ENCODE measurements at places on chromosomes 5 and 9.

DNA sequence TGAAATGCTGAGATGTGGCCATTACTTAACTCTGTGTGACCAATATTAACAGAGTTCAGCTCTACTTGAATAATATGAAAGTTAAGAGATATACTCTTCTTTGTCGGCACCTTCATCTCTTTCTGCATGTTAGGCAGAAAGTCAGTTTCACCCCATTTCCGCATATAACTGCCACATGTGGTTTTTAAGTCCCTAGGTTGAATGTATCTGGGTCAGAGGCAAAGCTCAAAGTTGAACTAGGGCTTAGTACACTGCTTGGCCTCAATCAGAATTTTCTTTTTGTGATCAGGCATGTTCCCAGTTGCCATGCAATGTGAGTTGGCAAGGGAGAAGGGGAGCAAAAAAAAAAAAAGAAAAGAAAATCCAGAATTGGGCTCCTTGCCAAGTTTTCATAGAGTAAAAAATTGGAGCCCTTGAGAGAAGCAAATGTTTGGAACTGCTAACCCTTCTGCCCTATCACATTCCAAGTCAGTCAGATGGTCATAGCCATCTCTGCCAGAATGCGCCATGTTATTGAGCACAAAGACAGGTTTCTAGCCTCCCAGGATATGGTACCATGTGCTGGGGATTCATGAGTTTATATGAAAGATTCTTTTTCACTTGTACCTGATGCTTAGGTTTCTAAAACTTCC, 251.2 kb upstream of the RORB start:
- DNase-seq: no peak

DNA sequence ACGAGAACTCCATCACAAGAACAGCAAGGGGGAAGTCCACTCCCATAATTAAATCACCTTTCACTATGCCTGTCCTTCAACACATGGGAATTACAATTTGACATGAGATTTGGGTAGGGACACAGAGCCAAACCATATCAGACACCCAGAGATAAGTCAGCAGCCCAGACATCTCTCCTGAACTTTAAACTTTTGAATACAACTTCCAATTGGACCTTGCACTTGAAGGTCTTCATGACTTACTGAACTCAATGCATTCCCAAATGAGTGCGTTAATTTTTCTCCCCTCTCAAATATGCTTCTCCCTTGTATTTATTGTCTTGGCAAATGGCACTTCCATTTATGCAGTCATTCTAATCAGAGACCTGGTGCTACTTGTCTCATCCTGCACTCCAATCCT, 12.1 kb downstream of the C9 start:
- DNase-seq: no peak

- no peak for DNase-seq
These were observed 43.4 kb upstream of the N4BP3 start for GRCh38 chr5:178069909-178070308.

DNA sequence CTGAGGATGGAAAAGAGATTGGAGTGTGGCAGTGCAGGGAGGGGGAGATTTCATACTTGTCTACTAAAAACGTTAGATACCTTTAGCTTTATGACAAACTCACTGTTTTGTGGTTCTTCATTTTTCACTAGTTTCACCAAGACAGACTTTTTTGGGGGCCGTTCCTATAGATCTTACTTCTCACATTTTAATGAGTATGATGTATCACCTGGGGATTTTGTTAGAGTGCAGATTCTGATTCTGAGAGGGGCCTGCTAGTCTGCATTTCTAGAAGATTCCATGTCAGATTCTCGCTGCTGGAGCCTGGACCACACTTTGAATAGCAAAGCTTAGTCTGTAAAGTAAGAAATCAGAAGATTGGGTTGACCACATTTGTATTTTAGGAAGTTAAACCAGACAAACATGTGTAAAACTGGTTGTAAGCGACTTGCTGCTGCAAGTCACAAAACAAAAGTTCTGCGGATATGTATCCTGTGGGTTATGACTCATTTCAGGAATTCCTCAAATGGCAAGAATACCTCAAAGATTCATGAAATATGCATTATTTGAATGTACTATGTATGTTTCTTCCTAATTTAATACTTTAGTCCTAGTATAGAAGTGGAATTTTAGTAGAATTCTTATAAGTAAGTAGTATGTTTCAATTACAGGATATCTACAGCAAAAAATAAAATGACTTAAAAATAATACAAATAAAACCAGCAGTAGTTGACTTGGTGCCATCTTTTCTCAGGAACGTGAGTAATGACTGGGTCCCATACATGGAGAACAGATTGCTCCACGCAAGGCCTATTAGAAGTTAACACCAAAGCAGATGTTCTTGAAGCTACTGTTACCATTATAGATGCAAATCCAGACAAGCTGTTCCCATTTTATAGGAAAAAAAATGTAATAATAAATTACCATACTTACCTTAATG, 27.8 kb downstream of the NFIL3 start:
- DNase-seq: no peak

DNA sequence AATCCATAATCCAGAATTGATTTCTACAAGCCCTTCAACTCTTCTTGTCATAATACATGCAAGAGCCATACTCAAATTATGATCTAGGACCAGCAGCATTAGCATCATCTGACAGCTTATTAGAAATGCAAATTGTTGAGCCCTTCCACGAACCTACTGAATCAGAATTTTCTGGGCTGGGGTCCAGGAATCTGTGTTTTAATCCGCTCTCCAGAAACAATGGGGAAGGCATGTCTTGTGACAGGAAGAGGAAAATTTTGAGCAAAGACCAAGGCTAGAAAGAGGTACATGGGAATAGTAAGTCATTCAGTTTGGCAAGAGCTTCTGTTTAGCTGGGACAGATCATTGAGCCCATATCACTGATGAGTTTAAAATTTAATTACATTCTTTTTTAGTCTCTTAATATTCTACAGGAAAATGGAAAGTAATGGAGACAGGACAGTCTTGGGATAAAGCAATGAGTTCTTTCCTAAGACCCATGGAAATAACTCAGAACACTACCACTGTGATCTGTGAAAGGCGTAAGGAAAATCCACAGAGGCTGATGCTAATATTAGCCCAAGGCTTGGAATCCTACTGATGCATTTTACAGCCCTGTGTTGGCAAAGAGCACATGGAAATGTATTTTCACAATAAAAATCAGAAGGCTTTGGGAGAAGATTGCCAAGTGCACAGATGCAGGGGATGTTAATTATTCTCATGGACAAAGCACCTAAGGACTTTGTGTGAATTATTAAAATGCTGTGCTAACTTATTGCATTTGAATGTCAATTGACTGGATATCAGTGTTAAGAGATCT, 73.7 kb upstream of the STK32A start:
- no peak for DNase-seq

GRCh38 chr5:165497707-165498106, 1992.3 kb downstream of the MAT2B start:
- no peak for DNase-seq

- DNase-seq: no peak
These were observed 31.0 kb upstream of the NR3C1 start for GRCh38 chr5:143434261-143435209.

DNA sequence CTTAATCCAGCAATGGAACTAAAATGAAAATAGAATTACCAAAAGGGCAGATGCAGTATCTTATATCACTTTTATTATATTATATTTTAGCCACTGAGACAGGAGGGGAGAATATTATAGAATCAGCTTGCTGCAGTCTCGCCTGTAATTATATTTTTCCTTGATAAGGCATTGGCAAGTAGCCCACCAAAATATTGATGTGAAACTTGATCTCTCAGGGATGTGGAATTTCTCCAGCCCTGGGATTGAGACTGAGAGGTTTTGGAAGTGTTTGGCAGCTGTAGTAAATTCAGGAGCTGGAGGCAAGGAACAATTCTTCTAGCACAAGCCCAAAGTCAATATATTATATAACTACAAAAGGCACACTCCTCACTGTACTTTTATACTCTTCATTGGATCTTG, 142.1 kb upstream of the ADAMTSL1 start:
- DNase-seq: no peak

DNA sequence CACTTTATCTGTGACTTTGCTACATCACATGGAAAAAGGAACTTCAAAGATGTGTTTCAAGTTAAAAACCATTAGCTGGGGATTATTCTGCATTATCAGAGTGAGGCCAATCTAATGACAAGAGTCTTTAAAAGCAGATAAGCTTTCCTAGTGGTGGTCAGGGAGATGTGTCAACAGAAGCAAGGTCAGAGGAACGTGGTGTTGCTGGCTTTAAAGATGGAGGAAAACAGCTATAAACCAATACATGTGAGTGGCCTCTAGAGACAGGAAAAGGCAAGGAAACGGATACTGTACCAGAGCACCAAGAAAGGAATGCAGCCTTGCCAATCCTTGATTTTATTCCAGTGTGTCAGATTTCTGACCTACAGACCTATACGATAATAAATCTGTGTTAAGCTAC, 204.2 kb downstream of the TAF11L14 start:
- DNase-seq: no peak

DNA sequence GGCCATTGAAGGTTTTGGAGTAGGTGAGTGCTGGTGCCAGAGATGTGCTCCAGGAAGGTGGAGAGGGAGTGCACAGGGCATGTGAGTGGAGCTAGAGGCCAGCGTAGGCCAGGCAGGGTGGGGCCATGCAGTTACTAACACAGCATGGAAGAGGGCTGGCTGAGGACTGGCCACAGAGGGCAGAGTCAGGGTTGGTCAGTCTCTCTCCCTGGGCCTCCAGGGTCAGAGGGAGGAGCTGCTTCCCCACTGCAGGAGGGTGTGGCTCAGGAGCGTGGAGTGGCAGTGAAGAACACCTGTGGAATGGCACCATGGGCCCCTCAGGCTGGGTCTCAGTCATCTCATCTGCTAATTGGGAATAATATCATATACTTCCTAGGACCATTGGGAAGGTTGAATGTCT, 167.7 kb downstream of the MACROH2A1 start:
- no peak for DNase-seq

GRCh38 chr5:14503017-14503680, 78.4 kb upstream of the OTULINL start:
- DNase-seq: no peak

DNA sequence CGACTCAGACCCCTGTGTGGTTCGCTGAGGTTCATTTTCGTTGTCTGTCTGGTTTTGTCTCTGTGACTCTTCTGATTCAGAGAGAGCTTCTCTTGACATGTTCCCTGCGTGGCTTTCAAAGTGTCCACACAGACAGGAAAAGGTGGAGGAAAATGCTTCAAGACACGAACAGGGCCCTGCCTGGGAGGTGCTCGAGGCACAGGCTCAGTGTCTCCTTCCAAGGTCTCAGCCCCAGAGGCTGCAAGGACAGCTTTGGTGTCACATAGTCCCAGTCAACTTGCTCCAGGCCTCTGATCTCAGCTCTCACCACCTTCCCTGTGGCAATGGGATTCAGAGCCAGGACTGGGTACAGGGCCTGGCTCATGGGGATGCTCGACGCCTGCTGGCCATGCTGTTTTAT, 51.6 kb upstream of the SARDH start:
- DNase-seq: no peak

GRCh38 chr5:18959535-18959934, 1028.5 kb downstream of the CDH18 start:
- no peak for DNase-seq

- no peak for DNase-seq
These were observed 39.2 kb downstream of the TLE4 start for GRCh38 chr9:79610791-79611614.

- no peak for DNase-seq
These were observed 17.0 kb upstream of the WWC1 start for GRCh38 chr5:168274406-168274805.

DNA sequence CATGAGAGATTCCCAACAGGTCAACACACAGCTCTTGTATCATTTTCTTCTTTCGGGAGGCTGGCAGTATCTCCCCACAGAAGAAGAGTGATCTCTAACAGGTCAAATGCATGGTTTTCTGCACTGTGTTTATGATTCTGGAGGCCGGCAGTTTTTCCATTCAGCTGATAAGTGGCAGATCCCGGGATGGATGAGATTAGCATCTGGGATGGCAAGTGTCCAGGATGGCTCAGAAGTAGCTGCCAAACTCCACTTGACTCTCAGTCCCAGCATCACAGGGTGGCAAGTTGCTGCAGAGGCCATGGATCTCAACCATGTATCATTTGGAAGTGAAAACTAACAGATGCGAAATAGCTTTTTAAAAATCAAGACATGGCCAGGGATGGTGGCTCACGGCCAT, 97.8 kb upstream of the SLC44A1 start:
- DNase-seq: no peak

DNA sequence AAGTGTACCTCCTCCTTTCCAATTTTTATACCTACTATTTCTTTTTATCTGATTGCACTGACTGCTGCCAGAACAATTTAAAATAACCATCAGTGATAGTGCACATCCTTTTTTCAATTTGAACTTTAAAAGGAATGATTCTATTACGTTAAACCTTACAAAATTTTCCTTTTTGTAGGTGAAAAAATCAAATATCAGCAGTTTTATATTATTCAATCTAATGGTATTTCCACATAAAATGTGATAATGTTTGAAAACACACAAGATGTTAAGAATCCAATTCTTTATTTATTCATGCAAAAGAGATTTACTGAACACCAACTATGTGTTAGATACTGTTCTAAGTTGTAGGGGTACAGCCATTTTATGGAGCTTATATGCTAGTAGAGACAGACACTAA, 105.7 kb downstream of the GDNF start:
- DNase-seq: no peak

DNA sequence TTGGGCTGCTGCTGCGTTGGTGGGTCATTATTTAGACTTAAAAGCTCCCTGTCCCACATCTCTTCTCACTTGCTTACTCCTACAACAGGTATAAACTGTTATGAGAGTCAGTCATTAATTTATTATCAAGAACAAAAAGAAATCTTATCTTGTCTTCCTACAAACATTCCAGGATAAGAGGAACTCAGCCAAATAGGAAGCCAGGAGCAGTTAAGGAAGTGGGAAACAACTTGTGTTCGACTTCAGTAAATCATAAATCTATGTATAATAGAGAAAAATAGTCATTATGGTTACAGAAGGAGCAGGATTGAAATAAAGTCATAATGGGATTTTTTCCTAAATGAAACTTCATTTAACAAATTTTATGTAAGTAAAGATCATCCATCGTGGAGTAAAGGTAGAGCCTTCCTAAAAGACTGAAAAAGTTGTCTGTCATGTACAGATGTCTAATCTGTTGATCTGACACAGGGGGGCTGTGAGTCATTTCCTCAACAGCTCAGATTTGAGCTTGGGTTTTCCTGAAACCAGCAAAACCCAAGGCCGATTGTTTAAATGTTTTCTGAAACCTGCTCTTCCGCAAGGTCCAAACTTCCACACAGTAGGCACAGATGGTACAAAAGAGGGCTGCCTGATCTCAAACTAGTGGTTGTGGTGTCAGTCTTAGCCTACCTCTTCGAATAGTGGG, 25.3 kb upstream of the LRRTM2 start:
- no peak for DNase-seq

DNA sequence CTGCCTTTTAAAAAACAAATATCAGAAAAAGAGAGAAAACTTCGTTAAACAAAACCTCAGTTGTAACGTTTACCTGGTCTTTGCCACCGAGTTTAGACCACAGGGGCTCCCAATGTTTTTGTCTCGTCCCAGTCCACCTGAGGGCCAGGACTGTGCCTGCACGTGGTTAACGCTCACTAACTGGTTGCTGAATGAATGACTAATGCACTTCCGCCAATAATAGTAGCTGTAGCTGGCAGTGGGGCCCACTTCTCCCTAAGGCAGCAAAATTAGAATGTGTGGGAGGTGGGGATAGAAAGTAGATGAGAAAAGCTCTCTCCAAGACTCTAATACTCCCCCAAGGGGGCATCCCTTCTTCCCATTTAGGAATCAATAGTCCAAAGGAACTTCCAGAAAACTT, 29.1 kb upstream of the MED27 start:
- DNase-seq: no peak
